GM10248 (cell line): ENCODE measurements at places on chromosomes 7 and 10.

GRCh38 chr10:117818721-117819120 is 228.0 kb downstream of the RAB11FIP2 start:
- DNase-seq, result no peak

DNA sequence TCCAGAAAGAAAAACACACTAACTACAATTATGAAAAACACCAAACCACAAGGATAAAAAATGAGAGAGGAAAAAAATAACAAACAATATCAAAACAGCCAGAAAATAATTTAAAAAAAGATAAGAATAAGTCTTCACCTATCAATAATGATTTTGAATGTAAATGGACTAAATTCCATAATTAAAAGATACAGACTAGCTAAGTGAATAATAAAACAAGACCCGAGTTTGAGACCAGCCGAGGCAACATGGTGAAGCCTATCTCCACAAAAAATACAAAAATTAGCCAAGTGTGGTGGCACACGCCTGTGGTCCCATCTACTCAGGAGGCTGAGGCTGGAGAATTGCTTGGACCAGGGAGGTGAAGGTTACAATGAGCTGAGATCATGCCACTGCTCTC is 131.1 kb downstream of the MTERF1 start:
- DNase-seq, result no peak

- no peak for DNase-seq
Observed at GRCh38 chr7:70455925-70456324, 676.0 kb upstream of the GALNT17 start.

DNA sequence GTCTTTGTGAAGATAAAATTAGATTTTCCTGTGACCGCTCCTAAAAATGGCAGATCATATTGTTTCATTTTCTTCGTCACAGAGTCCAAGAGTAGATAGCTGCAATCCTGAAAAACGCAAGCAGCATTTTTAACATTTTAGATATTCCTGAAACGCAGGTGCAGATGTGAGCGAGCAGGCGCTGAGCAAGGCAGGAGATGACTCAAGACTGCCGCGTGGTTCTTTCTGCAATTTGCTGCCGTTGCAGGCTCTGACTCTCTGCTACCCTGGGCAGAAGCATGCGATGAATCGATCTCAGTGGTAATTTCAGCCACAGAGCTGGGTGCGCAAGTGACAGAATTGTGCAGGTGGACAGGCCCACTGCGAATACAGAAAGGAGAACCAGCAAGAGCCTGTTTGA is 331.9 kb downstream of the ACTR3B start:
- DNase-seq, result no peak

GRCh38 chr7:158796667-158797066 is 32.6 kb downstream of the ESYT2 start:
- no peak for DNase-seq

- no peak for DNase-seq
Observed at GRCh38 chr10:5809527-5810154, 3.6 kb downstream of the GDI2 start.
